Right hindlimb (tissue), 1 donor: ENCODE measurements at places on chromosomes 5 and 9.

DNA sequence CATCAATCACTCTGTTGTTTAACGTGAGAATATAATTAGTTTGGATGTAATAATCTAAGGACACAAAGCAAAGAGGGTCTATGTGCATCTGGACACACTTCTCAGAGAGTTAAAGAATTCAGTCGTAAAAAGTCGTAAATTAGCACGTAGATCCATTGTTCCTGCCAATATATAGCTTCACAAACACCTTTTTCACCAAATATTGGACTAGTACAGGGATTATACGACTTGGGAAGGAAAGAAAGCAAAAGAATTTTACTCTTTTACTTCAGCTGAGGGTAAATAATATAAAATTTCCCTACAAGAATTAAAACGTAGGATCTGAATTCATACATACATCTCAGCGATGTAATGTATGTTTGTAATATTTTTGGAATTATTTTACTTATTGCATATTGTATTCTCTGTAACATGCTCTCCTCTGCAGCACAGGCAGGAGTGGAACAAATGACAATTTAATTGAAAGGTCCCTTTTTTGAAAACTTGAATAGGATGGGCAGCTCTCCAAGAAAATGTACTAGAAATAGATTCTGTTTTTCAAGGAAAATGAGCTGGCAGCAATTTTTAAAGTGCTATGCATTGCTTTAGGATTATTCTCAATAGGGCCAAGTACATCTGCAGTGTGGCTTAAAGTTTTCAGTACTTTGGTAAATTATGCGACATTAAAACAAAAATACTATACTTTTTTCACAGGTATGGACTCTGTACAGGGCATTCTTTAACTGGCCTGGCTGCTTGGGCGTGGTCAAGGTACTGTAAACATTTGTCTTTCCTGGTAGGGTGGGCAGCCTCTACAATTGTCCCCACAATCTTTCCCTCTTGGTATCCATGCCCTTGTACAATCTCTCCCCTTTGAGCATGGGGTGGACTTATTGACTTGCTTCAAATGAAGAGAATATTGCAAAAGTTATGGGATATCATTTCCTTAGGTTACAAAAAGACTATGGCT, 39.7 kb upstream of the HSD17B4 start:
- no peak for DNase-seq

GRCh38 chr5:137825165-137825564, 42.5 kb upstream of the MYOT start:
- no peak for DNase-seq

DNA sequence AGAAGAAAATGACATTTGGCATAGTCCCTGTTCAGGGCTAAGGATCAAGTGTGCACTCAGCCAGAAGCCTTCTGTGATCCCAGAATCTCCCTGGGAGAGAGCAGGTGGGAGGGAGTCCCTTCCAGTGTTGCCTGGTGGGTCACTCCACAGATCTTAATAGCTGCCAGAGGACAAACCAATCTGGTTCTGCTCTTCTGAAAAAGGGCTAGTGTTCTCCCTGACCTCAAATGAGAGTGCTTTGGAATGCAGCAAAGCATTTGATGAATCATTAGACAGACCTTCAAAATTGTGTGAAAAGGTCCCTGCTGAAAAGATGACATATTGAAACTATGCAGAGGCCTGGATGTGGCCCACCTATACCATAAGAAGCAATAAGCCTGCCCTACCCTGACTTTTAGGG, 339.7 kb downstream of the TMEM232 start:
- no peak for DNase-seq

DNA sequence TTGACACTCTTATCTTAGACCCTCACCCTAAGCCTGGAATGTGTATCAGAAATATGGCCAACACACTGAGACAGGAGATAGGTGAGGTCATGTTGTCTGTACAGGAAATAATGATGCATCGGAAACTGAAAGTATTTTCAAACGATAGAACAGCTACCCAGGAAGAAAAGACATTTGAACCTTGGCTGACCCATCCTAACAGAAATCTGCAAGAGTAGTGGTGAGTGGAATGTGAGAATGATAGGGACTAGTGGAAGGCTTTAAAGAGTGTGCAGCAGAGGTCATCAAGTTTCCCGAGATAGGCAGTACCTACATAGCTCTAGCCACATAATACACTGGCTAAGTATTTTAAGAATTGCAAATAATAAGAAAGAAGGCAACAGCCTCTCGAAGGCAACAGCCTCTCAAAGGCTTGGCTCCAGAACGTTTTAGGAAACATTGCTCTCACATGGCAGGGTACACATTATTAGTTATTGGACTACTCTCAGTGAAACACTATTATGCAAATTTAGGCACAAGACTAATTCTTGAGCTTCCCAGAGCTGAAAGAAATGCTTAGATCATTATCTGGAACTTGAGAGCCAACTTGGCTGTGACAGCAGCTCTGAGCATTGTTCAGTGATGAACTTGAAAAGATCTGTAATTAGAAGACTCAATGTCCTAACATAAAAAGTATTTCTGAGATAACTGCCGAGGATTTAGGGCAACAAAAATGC, 133.1 kb upstream of the FBXL7 start:
- peak; percentile 33 for DNase-seq
